ENCODE measurements at places on chromosomes 1 and 21.

- DNase-seq = no peak
Measured at GRCh38 chr1:221761354-221762002, 19.6 kb upstream of the DUSP10 start.

DNA sequence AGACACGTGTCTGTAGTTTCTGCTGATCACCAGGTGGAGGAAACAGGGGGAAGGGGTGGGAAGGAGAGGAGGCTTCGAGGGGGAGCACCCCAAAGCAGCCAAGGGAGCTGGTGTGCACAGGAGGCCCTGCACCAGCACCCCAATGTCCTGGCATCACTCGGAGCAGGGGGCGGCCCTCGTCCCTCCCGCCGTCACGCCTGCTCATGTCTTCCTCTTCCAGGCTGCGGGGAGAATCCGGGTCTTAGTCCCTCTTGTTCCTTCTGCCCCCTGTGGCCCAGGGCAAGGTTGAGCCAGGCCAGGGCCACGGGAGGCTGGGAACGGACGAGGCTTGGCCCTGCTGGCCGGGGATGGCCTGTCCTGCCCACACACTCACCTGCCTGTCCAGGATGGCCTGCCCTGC, 21.4 kb upstream of the ARHGEF16 start:
- no peak for DNase-seq

GRCh38 chr1:24384251-24385090, 29.1 kb downstream of the STPG1 start:
- peak; percentile 61 for DNase-seq

GRCh38 chr1:27003745-27004470, 8.7 kb downstream of the TENT5B start:
- no peak for DNase-seq

- no peak for DNase-seq
Measured at GRCh38 chr1:18951416-18951815, 5.1 kb downstream of the IFFO2 start.

DNA sequence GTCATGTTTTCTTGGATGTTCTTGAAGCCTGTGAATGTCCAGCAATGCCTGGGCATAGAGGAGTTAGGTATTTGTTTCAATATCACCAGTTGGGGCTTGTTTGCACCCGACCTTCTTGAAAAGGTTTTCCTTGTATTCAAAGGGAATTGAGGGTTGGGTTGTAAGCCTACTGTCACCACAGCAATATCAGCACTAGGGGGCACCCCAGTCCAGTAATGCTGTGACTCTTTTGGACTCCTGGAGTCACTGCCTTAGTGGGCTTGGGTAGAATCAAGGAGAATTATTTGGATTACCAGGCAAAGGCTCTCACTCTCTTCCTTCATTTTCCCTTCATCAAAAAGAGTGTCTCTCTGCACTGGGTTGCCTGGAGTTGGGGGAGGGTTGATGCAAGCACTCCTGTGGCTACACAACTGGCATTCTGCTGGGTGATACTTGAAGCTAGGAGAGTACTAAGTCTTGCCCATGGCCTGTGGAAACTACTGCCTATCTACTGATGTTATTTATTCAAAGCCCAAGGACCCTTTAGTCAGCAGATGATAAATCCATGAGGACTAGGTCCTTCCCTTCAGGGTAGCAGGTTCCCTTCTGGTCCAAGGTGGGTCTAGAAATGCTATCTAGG, 34.5 kb downstream of the OR10R2 start:
- peak; percentile 53 for DNase-seq

GRCh38 chr1:7640920-7641585, 130.0 kb upstream of the VAMP3 start:
- no peak for DNase-seq
